NCI-H187 treated with DMSO at 0.1 percent for 48 hours (cell line): ENCODE measurements at places on chromosomes 5 and 9.

- no peak for DNase-seq
Observed at GRCh38 chr5:120538149-120538548, 74.0 kb downstream of the PRR16 start.

DNA sequence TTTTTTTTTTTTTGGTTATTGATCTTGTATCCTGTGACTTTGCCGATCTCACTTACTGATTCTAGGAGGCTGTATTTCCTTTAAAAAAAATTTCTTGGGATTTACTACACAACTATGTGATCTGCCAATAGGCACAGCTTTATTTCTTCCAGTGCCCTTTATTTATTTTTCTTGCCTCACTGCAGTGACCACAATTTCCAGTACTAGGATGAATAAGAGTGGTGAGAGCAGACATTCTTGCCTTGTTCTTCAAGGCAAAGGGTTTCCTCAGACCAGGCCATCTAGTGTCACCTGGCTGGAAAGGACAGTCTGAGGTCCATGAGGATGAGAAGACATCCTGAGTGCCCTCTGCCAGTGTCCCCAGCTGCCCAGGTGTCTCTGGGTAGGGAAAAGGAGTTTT lies 265.4 kb downstream of the SPOCK1 start:
- no peak for DNase-seq

DNA sequence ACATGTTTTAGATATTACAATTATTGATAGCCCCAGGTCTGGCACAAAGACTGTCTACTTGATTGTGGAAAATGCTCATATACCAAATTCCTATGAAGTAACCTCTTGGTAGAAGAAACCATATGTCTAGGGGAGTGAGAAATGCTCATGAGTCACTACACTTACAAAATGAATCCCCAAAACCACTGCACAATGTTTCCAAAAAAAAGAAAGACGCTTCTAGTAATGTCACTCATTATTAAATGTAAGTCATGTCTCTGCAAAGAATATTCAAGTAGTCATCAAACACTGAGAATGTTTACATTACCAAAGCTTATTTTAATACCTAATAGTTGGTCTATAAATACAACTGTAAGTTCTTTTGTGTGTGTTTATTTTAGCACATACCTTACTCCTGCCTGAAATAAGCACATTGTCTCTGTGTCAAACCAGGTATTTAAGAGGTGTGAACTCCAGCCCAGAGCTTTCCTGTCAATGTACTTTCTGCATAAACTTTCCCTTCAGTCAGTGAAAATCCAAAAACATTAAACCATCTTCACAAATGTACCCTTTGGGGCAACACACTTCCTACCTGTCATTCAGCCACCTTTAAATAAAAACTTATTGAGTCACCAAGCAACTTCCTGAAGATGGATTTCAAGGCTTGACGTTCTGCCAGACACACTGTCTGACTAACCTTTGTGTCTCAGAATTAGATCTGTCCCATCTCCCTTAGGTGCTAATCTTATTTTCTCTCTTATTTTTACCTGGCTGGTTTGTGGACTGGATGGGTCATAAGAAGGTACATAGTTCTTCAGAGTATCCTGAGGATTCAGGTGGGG lies 194.0 kb downstream of the NFIB start:
- no peak for DNase-seq

GRCh38 chr9:107008011-107008410 lies 145.0 kb downstream of the ZNF462 start:
- no peak for DNase-seq

- no peak for DNase-seq
Observed at GRCh38 chr5:133141746-133142145, 89.9 kb downstream of the HSPA4 start.

GRCh38 chr5:80034559-80034958 lies 589 bp upstream of the THBS4 start:
- DNase-seq: no peak

GRCh38 chr5:175895686-175896102 lies 24.3 kb downstream of the CPLX2 start:
- no peak for DNase-seq

- no peak for DNase-seq
Observed at GRCh38 chr5:139699351-139699750, 51.2 kb downstream of the CXXC5 start.

- no peak for DNase-seq
Observed at GRCh38 chr5:97670447-97670846, 487.4 kb upstream of the RIOK2 start.

DNA sequence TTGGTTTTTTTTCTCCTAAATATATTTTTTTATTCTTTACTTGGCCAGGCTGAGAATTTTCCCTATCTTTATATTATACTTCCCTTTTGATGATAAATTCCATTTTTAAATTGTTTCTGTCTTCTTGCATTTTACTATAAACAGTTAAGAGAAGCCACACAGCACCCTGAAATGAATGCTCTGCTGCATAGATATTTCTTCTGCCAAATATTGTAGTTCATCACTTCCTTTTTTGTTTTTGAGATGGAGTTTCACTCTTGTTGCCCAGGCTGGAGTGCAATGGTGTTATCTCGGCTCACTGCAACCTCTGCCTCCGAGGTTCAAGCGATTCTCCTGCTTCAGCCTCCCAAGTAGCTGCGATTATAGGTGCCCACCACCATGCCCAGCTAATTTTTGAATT lies 8.5 kb upstream of the INIP start:
- DNase-seq: no peak

- no peak for DNase-seq
Observed at GRCh38 chr5:68519143-68519542, 303.6 kb downstream of the PIK3R1 start.

DNA sequence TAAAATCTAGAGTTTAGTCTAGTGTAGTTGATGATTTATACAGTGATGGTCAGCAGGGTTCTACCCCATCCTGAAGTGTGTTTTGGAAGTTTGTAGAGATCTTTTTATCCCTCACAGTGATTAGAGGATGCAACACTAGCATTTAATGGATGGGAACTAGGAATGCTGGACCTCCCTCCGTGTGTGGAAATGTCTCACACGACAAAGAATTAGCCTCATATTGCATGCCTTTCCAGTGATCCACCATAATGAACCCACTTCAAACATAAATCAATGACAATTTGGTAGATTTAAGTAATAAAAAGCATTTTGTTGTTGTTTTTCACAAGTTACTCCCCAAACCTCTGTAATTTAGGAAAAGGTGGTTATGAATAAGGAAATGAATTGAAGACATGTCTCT lies 82.5 kb upstream of the LMNB1 start:
- no peak for DNase-seq

GRCh38 chr5:60208716-60209115 lies 315.2 kb upstream of the PDE4D start:
- DNase-seq: no peak

DNA sequence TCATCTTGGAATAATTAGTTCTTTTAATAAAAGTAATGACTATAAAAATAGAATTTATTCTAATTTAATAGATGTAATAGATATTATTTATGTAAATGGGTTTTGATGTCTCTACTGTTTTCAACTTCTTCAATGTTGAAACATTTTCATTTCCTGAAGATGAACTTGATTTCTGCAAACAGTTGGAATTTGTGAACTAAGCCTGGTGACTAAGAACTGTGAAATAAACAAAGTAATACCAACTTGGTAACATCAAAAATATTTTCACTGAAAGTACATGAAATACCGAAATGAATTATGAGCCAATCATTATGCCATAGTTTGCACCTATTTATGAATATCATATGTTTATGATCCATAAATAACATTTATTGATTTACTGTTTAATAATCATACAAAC lies 143.8 kb upstream of the FGF10 start:
- no peak for DNase-seq

- no peak for DNase-seq
Observed at GRCh38 chr9:38041564-38042243, 27.3 kb downstream of the SHB start.

- no peak for DNase-seq
Observed at GRCh38 chr5:90233476-90233875, 176.1 kb downstream of the CETN3 start.

DNA sequence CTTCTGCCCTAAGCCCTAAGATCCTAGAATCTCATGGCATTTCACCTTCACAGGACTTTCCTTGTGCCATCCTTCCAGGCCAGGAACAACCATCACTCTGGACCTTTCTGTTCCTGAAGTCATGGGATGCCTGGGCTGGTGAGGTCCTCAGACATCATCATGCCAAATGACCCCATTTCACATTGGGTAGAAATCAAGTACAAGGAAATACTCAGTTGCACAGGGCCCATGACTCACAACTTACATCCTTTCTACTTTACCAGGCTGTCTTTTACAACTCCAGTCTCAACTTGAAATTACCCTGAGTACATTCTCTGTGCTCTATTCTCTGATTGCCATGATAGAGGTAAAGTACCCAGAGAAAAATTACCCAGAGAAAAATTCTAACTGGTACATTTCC lies 167.1 kb downstream of the PIK3R1 start:
- no peak for DNase-seq

GRCh38 chr5:144308906-144309670 lies 138.4 kb downstream of the KCTD16 start:
- DNase-seq: no peak

GRCh38 chr9:114684036-114684435 lies 2.0 kb upstream of the TEX48 start:
- DNase-seq: no peak

DNA sequence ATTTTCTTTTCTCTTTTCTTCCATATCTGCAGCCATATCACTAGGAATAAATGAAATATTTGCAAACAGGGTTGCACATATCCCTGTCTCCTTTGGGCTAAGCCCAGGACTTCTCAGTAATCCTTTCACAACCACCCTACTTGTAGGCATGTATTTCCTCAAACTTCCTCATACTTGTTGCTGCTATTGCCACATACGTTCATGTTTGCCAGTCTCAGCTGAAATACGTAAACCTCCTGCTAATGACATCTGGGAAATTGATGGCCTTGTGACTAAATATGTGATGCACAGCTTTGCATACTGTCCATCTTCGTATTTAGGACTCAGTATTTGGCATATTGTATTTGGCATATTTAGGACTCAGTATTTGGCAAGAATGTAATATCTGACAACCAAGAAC lies 224.6 kb downstream of the PLK2 start:
- no peak for DNase-seq

DNA sequence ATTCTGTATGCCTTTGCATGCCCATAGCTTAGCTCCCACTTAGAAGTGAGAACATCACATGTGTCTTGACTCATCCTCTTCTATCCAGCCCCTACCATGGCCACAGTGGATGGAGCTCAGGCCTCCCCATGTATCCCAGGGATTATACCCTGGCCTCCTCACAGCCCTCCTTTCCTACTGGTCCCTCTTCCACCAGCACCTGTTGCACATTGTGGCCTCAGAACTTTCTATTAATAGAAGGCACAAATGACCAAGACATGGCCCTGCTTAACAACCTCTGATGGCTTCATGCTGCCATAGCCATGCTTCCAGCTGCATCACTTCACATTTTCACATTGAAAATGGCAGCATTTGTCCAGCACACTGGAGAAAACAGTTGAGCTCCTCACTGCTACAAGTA lies 315.4 kb downstream of the CDK5RAP2 start:
- DNase-seq: no peak

GRCh38 chr9:75431375-75431774 lies 343.1 kb downstream of the OSTF1 start:
- DNase-seq: no peak

GRCh38 chr9:105385381-105385985 lies 62.4 kb upstream of the FSD1L start:
- no peak for DNase-seq

DNA sequence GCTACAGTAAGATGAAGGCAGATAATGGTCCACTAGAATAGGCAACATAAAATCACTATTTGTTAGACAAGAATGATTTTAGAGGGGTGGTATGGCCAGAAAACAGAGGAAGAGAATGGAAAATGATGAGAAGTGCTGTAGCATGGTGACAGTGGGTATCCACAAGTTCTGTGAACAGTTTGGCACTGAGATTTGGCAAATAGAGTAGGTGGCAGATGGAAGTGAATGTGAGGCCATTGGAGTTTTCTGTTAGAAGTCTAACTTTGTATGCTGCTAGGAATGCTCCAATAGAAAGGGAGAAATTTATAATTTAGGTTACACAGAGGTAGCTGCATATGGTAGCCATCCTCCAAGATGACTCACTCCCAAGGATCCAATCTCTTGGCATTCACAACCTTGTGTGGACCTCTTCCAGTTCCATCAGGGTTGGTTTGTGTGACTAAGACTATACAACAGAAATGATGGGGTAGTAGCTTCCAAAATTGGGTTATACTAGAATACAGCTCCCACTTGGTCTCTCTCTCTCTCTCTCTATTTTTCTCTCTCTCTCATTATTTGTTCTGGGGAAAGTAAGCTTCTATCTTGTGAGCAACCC lies 646.9 kb upstream of the ZNF608 start:
- no peak for DNase-seq

DNA sequence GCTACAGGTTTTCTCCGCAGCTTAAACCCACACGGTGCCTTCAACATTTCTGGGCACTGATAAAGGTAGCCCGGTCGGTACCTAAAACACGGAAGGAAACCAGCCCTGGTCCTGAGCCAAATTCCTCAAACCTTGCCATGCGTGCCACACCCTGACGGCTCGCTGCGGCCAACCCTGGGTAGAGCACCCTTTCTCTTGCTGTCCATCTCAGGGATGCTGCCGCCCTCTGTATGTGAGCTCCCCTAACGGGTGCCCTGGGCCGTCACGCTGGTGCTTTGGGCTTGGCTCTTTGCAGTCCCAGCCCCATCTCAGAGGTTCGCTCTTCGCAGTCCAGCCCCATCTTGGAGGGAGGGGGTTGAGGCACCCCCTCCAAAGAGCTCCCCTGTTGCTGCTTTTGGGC lies 43.9 kb downstream of the PNPLA7 start:
- no peak for DNase-seq
